ENCODE measurements at places on chromosomes 12 and 14. TPM values are rescaled to one million over a fixed set of nuclear protein-coding genes. Genes with fewer than 3 reads are reported as not detected.

Gene CLECL1
- total RNA-seq: not detected

Gene LRTM2
- total RNA-seq: not detected

Gene KRT3
- total RNA-seq: 0.05 TPM

Gene ABHD12B
- total RNA-seq: not detected

Gene PAPOLA
- total RNA-seq: 107 TPM

Gene ADAM20
- not detected for total RNA-seq

Gene SLC25A21
- 0.89 TPM for total RNA-seq

Gene MEG3
- total RNA-seq: 51.9 TPM

Gene VWF
- 0.14 TPM for total RNA-seq

Gene NPAS3
- total RNA-seq: not detected

Gene FOXN4
- 0.05 TPM for total RNA-seq

Gene ENDOU
- total RNA-seq: not detected

Gene PPP4R4
- 0.39 TPM for total RNA-seq

Gene INHBC
- total RNA-seq: not detected

Gene GLS2
- not detected for total RNA-seq

Gene CLEC2A
- total RNA-seq: not detected

Gene ANKRD33
- total RNA-seq: not detected

Gene POLE
- total RNA-seq: 49.3 TPM

Gene UNC119B
- total RNA-seq: 31.2 TPM

Gene TMEM52B
- 0.14 TPM for total RNA-seq

Gene KRT82
- not detected for total RNA-seq

Gene SLC39A2
- total RNA-seq: not detected

Gene ZDHHC22
- 0.30 TPM for total RNA-seq

Gene KSR2
- 0.84 TPM for total RNA-seq
